WTC11 (cell line): ENCODE measurements at places on chromosomes 2 and 18.

GRCh38 chr2:26300234-26300925 is 45.6 kb upstream of the SELENOI start:
- no peak for DNase-seq

DNA sequence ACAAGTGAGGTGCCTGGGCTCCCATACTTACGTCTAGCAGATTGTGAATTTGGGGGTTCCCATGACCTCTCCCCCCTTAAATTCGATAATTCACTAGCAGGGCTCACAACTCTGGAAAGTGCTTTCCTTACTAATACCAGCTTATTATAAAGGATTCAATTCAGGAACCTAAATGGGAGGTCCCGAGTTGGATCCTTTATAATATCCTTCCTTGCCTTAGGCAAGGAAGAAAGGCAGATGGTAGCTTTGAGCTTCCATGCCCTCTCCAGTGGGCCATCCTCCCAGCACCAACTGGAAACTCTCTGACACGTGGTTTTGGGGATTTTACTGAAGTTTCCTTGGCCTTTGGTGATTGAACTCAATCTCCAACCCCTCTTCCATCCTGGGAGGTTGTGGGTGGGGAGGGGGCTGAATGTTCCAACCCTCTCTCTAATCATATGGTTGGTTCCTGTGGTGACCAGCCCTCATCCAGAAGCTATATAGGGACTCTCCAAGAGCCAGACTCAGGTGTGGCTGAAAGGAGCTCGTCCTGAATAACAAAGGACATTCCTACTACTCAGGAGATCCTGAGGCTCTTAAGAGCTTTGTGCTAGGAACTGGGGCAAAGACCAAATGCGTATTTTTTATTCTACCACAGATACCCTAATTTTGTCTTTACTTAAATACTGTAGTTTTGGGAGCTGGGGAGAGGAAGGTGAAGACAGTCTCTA is 62.2 kb downstream of the HAUS1 start:
- DNase-seq: peak; percentile 24

DNA sequence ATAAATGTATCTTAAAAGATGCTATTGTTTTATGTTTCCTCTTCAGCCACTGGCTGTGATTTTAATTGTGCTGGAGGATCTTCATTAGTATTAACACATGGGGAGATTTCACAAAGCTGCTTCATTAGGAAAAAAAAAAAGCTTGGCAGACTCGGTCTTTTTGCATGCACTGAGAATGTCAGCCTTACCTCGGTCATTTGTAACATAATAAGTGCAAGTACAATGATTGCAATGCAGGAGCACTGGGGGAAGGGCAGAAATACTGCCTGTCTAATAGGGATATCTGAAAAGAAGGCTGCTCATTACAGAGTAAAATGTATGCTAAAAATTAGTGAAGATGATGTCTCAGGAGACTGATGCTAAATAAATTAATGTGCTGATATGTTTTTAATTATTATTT is 1.3 kb upstream of the BAZ2B start:
- no peak for DNase-seq

DNA sequence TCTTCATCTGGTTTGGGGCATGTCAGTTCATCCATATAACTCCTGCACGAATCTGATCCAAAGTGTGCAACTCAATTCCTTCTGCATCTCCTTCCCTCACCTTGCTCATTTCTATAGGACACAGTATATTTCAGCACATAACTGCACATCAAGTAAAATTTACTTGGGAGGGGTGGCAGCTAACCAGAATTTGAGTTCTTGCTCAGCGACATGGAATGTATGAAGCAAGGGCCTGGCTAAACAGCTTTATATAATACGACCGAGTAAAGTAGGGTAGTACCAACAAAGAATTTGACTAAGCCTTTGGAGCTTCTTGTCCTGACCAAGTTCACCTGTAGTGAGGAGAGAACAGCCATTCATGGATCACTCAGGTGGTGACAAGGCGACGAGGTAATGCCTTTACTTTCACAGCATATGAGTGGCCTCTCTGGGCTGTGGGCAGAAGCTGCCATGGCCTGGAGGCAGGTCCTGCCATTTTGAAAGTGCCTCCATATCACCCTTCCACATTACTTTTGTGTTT is 570.2 kb upstream of the TNP1 start:
- no peak for DNase-seq
